ENCODE measurements at places on chromosomes 5 and 9.

DNA sequence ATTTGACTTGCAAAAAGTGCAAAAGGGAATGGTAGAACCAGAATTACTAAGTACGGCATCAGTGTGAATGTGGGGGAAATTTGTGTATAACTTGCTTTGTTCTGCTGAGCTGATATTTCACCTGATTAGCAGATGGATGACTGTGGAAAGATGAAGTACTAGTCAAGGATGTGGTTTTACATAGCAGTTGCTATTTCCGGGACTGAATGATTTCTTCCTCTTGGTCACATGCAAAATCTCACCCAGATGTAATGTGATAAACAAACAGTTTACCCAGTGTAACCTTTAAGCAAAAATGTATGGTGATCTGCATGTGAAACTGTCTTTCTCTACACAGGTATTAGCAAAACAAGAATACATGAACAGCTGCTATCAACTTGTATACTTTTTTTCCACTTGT is 46.1 kb downstream of the DCP2 start:
- peak; percentile 72 for DNase-seq

DNA sequence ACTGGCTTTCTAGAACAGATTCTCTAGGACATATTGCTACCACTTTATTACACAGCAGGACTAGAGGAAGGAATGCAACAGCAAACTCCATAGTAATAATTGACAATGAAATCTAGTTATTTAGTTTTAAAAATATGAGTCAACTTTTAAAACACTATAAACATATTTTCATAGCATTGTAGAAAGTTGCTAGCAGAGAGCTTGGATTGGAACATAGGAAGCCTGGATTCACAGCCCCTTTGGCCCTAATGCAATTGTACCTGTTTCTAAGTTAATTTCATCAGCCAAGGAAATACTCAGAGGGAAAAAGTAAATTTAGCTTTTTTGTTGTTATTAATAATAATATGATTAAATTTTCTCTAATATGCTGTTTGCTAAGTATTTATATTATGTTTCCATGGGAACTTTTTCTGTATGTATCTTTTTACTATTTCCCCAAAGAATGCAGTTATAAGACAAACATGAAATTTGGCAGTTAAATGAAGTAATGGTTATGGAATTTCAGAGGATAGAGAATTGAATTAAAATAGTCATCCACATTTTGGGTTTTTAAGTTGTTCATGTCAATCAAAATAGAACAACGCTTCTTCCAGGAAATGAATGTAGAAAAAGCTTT is 45.6 kb downstream of the VCAN start:
- no peak for DNase-seq

DNA sequence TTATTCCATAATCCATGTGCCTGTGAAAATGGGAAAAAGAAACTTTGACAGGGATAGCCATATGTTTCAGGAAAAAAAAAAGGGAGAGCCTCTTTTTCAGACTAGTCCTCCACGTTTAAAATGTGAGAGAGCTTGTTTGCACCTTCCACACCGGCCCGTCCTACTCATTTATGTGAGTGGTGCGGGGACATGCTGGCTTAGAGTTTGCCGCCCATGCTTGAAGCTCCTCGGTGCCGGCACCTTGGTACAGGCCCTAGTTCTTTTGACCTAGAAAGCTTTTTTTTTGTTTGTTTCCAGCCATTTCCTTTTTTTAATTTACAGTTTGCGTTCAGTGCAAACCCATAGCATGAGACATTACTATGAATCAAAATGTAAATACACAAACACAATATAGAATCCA is 27.8 kb downstream of the PSAT1 start:
- DNase-seq, result no peak

- DNase-seq, result no peak
These were observed 22.0 kb upstream of the PIK3R1 start for GRCh38 chr5:68193481-68194036.

DNA sequence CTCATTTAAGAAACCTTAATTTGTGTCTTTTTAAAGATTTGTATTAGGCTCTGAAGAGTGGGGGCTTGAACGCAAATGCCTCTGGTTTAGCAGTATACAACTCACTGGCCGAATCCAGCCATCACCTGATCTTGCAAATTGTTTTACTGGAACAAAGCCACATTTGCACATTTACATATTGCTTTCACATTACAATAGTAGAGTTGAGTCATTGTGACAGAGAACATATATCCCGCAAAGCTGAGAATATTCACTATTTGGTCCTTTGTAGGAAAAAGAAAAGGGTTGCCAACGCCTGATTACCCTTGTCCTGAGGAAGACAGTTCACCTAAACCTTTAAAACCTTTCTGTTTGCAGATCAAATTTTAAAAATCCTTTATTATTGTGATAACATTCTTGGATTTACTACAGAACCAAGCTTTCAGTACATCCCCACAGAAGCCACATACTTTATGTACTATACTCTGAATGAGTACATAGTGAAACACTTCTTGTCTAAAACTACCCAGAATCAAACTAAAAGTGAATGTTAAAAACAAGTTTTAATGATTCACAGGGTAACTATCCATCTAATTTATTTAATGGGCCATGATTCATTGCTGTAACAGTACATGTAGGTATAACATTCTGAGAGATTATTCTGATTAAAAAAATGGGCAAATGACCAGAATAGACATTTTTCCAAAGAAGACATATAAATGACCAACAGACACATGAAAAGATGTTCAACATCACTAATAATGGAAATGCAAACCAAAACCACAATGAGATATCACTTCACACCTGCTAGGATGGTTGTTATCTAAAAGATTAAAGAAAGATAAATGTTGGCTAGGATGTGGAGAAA is 161.0 kb downstream of the SLC25A46 start:
- no peak for DNase-seq

DNA sequence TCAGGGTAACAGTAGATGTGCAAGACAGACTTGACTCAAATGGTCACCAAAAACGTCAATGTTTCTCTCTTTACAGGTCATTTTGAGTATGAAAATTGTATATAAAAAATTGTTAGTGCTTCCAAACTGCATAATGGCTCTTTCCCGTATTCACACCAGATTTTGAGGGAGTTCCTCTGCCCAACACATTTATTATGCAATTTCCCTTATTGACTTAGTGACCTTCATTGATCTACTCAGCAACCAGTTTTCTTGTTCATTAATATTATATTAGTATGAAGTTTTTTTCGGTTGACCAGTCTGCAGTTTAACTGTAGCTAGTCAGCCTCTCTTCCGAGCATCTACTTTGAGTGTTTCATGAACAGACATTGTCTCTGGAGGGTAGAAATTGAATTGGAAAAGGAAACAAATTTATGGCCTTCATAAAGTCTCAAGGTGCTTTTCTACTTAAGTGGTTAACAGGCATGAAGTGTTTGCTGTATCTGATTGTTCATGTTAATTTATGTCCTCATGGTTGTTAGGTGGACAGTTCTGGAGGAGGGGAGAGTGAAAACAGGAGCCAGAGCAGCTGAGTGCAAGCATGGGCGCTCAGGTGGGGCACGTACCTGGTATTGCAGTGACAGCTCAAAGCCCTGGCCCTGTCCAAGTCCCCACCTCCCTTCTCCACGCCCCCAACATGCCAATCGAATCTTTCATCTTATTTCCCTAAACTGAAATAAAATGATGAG is 240.2 kb downstream of the RFK start:
- no peak for DNase-seq

DNA sequence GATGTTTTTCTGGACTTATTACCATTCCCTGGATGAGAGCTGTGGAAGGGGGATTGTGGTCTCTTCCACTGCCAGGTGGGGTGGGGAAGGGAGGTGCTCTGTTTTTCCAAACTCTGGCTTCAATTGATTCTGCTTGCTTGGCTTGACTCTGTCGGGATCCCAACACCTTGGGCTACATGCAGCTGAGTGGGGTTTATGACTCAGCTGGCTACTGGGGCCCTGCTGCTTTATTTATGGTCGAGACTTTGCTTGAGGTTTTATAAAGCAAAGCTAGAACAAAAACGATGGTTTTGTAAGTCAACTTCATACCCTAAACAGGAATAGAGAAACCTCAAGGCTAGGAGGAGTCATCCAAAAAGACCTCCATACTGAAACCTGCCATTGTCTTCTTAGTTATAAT is 76.3 kb downstream of the AOPEP start:
- no peak for DNase-seq

DNA sequence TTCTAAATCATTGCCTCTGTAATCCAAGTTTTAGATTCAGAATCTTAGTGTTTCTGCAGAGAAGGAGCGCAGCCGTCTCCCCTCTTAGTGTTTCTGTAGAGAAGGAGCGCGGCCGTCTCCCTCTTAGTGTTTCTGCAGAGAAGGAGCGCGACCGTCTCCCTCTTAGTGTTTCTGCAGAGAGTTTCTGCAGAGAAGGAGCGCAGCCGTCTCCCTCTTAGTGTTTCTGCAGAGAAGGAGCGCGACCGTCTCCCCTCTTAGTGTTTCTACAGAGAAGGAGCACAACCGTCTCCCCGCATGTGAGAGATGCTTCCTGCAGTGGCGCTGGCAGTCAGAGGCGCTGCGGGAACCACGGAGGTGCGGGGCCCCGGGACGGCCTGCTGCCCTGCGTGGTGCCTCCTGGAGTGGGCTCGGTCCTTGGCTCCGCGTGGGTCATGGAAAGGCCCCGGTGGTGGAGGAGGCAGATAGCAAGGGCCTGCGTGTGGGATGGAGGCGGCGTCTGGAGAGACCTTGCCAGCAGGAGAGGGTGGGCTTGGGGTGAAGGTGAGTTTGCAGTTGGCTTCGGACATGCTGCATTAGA is 10.9 kb downstream of the CEP72 start:
- DNase-seq, result no peak

Data from CD4-positive, alpha-beta T cell treated with Interleukin-2 at 100 ng/mL for 4 hours (primary cell).